ENCODE measurements at places on chromosomes 4 and X. TPM values are rescaled to one million over a fixed set of nuclear protein-coding genes. Genes with fewer than 3 reads are reported as not detected.

The PHKA1 gene
- 7.1 TPM for total RNA-seq

The ADGRG4 gene
- 0.05 TPM for total RNA-seq

The OPRPN gene
- not detected for total RNA-seq

The SPON2 gene
- total RNA-seq: not detected

The TCEAL6 gene
- total RNA-seq: not detected

The SPACA5B gene
- total RNA-seq: not detected

The EGF gene
- total RNA-seq: not detected

The SRPX gene
- total RNA-seq: 104 TPM

The SLC16A2 gene
- 3.3 TPM for total RNA-seq

- DNase-seq: no peak
Measured at GRCh38 chr4:2289955-2290333, 28.0 kb upstream of the MXD4 start.

DNA sequence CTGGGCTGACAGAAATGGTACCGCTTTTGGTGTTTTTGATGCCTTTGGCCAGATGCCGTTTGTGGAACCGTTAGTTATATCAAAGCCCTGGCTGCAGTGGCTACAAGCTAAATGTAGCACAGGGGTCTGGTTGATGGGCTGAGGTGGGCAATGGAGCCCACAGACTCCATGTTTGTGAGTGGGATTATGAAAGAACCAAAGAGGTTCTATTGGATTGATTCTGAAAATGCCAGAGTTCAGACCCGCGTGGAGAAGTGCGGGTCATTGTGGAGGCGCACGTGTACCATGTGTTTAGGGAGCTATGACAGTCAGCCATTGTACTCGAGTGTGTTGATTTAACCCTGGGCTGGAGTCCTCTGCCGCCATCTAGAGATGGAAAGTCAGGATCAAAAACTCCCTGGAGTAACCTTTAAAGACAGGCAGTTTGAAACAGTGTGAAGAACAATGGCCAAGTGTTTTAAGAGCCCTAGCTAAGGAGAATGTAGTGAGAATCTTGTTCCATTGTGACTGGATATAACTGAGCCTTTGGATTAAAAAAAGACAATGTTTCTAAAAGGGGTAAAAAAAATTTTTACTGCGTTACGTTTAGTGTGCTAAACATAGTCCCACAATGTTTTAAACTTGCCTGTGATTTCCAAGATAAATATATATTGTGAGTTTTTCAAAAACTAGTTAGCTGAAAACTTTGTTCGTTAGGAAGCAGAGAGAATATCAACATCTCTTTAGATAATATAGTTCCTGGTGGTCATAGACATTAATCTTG lies 12.7 kb downstream of the ART3 start:
- peak; percentile 78 for DNase-seq

- no peak for DNase-seq
Measured at GRCh38 chrX:18692541-18692940, 14.9 kb upstream of the PPEF1 start.

DNA sequence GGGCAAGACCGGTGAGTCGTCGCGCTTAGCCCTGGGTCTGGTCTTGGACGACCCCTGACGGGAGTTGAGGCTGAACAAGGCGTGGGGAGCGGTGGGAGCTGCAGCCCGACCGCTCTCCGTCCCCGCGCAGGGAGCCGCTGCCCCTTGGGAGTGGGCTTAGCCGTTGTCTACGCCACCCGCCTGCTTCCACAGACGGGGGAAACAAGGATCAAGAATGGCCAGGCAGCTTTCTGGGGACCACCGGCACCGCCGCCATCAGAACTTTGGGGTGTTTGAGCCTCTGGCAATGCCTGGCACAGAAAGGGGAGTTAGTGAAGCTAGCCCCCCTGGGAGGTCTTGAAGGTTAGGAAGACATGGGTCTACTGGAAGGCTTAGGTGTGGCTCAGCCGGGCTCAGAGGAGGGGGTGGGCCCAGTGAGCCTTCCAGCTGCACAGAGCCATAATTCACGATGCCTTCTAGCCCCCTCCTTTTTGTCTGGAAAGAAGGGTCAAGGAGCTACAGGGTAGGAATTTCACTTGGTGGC lies 583 bp downstream of the RASL11B start:
- DNase-seq: peak; percentile 29

DNA sequence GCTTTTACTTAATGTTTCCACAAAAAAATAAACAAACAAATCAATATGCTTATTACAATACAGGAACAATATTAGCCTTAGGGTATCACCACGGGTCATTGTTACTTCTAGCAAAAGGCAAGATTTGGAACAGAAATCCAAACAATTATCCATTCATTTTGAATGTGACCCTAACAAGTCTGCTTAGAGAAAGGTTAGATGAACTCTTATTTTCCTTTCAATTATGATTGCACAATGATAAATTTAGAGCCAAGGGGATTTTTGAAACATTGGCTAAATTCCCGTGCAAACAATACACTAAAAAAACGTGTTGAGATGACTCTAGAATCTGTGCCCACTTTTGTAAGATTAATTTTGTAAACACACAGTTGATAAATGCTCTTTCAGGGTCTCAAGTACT lies 474.7 kb downstream of the PCDH7 start:
- DNase-seq: peak; percentile 85

DNA sequence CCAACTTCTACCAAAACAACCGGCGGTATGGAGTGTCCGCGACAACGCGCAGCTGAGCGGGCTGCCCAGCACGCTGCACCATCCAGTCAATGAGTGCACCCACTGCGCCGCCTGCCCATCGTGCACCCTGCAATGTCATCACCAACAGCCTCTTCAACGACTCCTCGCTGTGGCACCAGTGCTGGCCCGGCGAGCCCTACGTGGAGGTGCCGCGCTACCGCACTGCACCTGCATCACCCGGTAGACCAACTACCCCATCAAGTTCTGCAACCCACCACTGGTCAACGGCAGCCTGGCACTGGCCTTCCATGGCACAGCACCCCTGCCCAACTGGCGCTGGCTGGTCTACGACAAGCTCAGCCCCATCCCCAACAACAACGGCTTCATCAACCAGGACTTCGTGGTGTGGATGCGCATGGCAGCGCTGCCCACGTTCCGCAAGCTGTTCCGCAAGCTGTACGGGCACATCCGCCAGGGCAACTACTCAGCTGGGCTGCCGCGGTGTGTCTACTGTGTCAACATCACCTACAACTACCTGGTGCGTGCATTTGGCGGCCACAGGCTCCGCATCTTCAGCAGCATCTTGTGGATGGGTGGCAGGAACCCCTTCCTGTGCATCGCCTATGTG lies 42.8 kb downstream of the IL13RA1 start:
- no peak for DNase-seq

- DNase-seq: no peak
Measured at GRCh38 chrX:70336767-70337166, 46.9 kb downstream of the KIF4A start.

DNA sequence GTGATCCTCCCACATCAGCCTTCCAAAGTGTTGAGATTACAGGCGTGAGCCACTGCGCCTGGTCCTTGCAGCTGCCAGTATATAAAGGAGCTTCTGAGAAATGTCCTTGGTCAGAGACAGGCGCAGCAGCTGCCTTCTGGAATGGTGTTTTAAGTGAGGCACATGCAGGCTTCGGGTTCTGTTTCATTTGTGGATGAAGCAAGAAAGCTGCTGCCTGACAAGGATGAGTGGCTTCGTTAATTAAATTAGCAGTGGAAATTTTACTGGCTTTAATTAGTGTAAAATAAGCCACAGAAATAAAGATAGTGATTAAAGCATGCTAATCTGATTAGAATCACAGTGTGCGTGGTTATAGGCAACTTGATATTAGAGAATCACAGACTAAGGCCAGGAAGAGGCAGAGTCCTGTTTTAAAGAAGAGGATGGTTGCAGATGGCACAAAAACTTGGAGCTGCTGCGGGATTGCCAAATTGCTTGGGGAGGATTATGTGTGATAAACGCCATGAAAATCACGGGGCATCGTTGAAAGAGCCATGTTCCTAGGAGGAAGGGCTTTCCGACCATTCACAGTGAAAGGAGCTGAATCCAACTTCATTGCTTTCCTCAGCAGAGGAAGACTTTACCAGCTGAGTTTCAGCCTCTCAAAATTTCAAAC lies 348.4 kb upstream of the FAT1 start:
- DNase-seq: no peak

DNA sequence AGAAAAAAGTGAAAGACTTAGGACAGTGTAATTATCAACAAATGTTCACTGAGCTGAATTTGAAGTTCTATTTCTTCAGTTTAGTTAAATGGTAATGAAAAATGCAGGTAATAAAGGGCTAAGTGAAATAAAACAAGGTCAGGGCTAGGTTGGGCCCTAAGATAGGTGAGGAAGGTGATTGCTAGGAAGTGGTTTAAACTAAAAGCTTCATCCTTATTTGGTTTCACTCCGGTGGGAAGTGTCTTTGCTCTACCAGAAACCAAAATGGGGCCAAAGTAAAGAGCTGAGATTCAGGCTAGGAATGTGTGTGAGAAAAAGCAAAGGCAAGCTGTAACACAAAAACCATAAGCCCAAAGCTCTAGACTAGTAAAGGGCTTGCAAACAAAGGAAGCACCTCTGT lies 31.0 kb downstream of the TAB3 start:
- no peak for DNase-seq

- DNase-seq: no peak
Measured at GRCh38 chrX:41291309-41291708, 42.7 kb upstream of the DDX3X start.

DNA sequence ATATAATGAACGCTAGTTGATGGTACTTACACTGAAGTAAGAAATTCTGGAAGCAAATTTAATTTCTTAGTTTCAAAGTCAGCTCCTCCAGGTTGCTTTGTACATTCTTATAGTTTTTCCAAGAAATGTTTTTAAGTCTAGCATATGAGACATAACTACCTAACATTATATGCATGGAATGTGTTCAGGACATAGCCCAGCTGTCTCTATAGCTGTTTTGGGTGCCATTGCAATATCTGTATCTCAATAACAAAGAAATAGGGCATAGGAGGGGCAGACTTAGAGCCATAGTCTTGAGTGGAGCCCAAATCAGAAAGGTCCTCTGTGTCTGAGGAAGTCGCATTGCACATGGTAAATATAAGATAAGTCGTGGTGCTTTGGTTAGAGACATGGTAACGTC lies 143.4 kb downstream of the CBR4 start:
- DNase-seq: no peak
